ENCODE measurements at places on chromosomes 7 and 10.
A peak's percentile ranks its signal among the peaks of the same experiment; 100 is the strongest.

DNA sequence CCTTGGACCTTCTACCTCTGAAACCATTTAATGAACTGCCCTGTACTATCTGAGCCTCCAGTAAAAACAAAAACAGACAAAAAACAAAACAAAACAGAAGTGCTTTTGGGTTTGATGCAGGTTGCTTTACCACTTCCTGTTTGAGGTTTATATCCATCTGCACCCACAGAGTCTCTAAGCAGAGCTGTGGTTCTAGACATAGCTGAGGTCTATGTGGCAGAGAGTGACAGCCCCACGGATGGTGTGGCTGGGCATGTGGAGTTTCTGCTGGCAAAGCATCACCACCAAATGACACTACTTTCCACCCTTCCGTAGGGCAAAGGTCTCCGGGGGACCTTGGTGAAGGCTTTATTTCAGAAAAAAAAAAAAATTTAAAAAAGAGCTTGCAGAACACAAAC, 754.2 kb downstream of the GRID1 start:
- H3K27ac ChIP-seq, result no peak overlapping the region
- H3K4me1 ChIP-seq, result no peaks in the 10 kb centered on the region
- DNase-seq, result no peak

GRCh38 chr7:55365205-55365674, at the start of gene LANCL2:
TSS of gene LANCL2 (plus strand) at chr7:55365337. CDS start at chr7:55366026, 689 bp downstream.
- H3K36me3 ChIP-seq, result no peaks in the 10 kb centered on the region
- no peak within 1 kb of the TSS for H3K27ac ChIP-seq
- DNase-seq, result no peak
- peak within 1 kb of the TSS; percentile 99 for H3K4me3 ChIP-seq

DNA sequence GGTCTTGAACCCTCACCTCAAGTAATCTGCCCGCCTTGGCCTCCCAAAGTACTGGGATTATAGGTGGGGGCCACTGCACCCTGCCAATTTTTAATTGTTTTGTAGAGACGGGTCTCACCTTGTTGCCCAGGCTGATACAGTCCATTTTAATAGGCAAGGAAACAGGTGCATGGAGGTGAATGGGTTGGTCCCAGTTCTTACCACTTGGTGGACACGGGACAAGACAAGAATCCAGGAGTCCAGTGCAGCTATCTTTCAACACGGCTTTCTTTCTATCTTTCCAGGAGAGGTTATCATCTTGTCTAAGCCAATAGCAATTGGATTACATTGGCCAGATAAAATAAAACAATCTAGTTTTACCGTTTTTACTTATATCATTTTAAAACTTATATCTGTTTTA, 23.8 kb downstream of the TCF7L2 start:
- no peak overlapping the region for H3K4me3 ChIP-seq
- H3K36me3 ChIP-seq, result peaks cover 17% of the 10 kb centered on the region
- no peaks in the 10 kb centered on the region for H3K27me3 ChIP-seq
- H3K4me1 ChIP-seq, result no peaks in the 10 kb centered on the region
- H3K27ac ChIP-seq, result no peak overlapping the region

GRCh38 chr7:155173905-155174304, 103.8 kb downstream of the HTR5A start:
- no peak overlapping the region for H3K4me3 ChIP-seq
- H3K36me3 ChIP-seq, result no peaks in the 10 kb centered on the region
- no peak for DNase-seq
- H3K27me3 ChIP-seq, result no peaks in the 10 kb centered on the region
- H3K27ac ChIP-seq, result no peak overlapping the region
- no peaks in the 10 kb centered on the region for H3K4me1 ChIP-seq

GRCh38 chr10:5775685-5776084, 37.5 kb downstream of the GDI2 start:
- no peak overlapping the region for H3K4me3 ChIP-seq
- H3K27me3 ChIP-seq, result no peaks in the 10 kb centered on the region
- no peak for DNase-seq
- H3K4me1 ChIP-seq, result 0 out of 2 replicates have a peak, but pooled peaks cover 1% of the 10 kb centered on the region
- no peaks in the 10 kb centered on the region for H3K36me3 ChIP-seq

- H3K4me3 ChIP-seq, result no peak overlapping the region
- no peaks in the 10 kb centered on the region for H3K4me1 ChIP-seq
- no peak for DNase-seq
- peaks cover 2% of the 10 kb centered on the region for H3K36me3 ChIP-seq
Observed at GRCh38 chr7:92461027-92462003, 14.0 kb downstream of the GATAD1 start.

GRCh38 chr7:44955733-44956132, 23.1 kb downstream of the MYO1G start:
- no peak overlapping the region for H3K4me3 ChIP-seq
- no peaks in the 10 kb centered on the region for H3K27me3 ChIP-seq
- no peaks in the 10 kb centered on the region for H3K4me1 ChIP-seq
- H3K27ac ChIP-seq, result no peak overlapping the region
- no peaks in the 10 kb centered on the region for H3K36me3 ChIP-seq

DNA sequence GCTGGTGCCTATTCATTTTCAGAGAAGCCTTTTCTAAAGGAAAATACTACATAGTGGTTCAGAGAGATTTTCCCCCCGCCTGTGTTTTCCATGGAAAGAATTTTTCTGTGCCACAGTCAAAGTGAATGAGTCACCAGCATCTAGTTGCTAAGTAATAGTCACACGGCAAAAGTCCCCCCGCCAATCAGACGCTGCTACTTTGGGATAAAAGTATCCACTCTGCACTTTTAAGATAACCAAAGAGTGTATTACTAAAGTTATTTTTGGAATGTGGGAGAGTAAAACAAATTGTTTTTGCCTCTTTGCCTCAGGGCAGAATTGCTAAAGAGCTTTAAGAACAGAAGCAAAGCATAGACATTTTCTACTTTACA, 23.5 kb downstream of the ABLIM1 start:
- no peaks in the 10 kb centered on the region for H3K4me1 ChIP-seq
- H3K4me3 ChIP-seq, result no peak overlapping the region
- H3K27ac ChIP-seq, result no peak overlapping the region
- no peaks in the 10 kb centered on the region for H3K36me3 ChIP-seq
- no peak for DNase-seq

DNA sequence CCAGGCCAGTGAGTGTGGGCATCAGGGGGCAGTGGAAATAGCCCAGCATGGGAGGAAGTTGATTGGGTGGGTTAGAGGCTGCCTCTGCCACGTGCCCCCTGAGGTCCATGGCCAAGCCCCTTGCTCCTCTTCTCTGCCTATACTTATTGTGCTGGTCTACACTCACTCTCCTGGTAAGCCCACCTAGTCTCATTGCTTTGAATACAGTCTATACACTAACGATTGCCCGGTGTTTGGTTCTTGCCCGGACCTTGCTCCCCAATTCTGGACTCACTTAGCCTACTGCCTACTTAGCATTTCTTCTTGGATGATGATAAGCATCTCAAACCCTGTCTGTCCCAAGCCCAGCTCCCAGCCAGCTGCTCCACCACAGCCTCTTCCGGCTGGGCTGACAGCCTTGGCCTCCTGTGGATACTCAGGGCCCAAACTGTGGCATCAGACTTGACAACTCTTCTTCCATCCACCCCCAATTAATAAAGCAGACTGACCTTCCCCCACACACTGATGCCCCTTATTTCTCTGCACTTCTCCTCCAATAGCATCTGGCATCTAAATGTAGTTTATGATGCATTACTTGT, 10.1 kb downstream of the LRRC18 start:
- no peak overlapping the region for H3K4me3 ChIP-seq
- no peak for DNase-seq
- no peak overlapping the region for H3K27ac ChIP-seq
- H3K36me3 ChIP-seq, result no peaks in the 10 kb centered on the region
- H3K27me3 ChIP-seq, result no peaks in the 10 kb centered on the region
- H3K4me1 ChIP-seq, result no peaks in the 10 kb centered on the region

DNA sequence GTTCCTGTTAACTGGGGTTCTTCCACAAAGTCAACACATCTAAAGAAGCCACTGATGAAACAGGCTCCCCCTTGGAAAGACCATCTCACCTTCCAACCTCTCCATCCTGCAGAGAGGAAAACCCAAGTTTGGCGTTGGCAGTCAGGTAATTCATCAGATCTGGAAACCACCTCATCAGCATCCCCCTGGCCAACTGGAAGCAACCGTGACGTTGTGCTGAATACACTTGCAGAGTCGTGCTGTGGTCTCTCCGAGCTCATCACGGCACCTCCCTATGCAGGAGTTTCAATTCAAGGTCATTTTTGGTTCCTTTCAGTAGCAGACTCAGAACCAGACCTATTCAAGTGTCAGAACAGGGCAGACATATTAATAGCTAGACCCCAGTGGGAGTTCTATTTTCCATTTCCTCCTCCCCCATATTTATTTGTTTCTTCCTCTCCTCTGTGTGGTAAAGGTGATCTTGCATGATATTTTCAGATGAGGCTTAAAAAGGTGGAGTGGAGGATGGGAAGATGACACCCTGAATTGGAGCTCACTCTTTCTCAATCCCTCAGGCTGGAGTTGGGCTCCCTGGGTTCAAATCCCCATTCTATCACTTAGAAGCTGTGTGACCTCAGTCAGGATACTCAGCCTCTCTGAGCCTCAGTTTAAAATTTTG, 149.1 kb upstream of the ADO start:
- H3K27ac ChIP-seq, result no peak overlapping the region
- DNase-seq, result no peak
- no peaks in the 10 kb centered on the region for H3K27me3 ChIP-seq
- no peaks in the 10 kb centered on the region for H3K36me3 ChIP-seq
- H3K4me1 ChIP-seq, result no peaks in the 10 kb centered on the region

DNA sequence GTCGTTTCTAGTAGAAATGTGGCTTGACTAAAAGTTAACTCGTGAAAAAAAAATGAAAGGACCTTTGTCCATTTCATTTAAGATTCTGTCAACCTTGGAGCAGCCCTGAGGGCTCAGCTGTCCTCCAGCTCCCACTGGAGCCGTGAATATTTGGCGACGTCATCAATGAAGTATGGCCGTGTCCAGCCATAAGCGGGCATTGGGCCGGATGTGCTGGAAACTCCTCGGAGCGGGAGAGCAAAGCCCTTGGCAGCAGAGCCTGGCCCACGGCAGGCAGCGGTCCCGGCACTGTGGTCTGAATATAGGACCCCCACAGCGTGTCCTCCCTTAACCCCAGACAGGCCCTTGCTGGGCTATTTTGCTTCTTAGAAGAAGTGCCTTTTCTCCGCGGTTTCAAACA, 50.0 kb downstream of the JAKMIP3 start:
- H3K4me3 ChIP-seq, result no peak overlapping the region
- no peak for DNase-seq
- H3K36me3 ChIP-seq, result no peaks in the 10 kb centered on the region
- H3K4me1 ChIP-seq, result no peaks in the 10 kb centered on the region
- no peaks in the 10 kb centered on the region for H3K27me3 ChIP-seq
- H3K27ac ChIP-seq, result no peak overlapping the region

- no peak overlapping the region for H3K4me3 ChIP-seq
- no peaks in the 10 kb centered on the region for H3K27me3 ChIP-seq
Observed at GRCh38 chr7:115749924-115750323, 280.6 kb downstream of the TFEC start.

DNA sequence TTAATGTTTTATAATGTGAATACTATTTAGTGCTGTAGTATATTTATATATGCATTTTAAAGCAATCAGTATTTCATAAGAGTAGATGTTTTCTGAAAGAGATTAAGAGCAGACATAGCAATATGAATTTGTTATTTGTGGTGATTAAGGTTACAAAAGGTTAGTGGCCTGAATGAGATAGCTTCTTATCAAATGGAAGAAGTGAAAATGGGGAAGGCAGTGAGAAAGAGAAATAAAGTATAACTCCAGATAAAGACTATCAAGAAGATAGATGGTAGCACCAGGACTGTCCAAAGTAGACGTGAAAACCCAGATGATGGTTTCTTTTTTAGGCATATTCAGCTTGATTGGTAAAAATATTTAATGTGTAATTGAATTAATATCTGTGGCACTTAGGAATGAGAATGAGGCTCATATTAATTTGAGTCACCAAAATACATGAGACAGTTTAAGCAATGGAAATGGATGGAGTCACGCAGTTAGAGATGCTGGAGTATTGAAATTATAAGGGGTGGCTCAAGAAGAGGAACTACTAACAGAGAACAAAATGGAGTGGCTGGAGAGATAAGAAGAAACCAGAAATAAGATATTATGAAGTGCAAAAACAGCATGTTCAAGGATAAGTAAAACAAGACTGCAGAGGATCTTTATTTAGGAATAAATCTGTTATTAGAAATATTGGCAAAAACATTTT, 288.0 kb upstream of the SEMA3C start:
- H3K27ac ChIP-seq, result no peak overlapping the region
- H3K4me3 ChIP-seq, result no peak overlapping the region
- no peaks in the 10 kb centered on the region for H3K27me3 ChIP-seq
- no peaks in the 10 kb centered on the region for H3K4me1 ChIP-seq
- no peak for DNase-seq

GRCh38 chr7:135879233-135879632, 97.9 kb downstream of the MTPN start:
- no peaks in the 10 kb centered on the region for H3K4me1 ChIP-seq
- DNase-seq, result no peak
- H3K27me3 ChIP-seq, result no peaks in the 10 kb centered on the region
- H3K36me3 ChIP-seq, result no peaks in the 10 kb centered on the region
- no peak overlapping the region for H3K27ac ChIP-seq

DNA sequence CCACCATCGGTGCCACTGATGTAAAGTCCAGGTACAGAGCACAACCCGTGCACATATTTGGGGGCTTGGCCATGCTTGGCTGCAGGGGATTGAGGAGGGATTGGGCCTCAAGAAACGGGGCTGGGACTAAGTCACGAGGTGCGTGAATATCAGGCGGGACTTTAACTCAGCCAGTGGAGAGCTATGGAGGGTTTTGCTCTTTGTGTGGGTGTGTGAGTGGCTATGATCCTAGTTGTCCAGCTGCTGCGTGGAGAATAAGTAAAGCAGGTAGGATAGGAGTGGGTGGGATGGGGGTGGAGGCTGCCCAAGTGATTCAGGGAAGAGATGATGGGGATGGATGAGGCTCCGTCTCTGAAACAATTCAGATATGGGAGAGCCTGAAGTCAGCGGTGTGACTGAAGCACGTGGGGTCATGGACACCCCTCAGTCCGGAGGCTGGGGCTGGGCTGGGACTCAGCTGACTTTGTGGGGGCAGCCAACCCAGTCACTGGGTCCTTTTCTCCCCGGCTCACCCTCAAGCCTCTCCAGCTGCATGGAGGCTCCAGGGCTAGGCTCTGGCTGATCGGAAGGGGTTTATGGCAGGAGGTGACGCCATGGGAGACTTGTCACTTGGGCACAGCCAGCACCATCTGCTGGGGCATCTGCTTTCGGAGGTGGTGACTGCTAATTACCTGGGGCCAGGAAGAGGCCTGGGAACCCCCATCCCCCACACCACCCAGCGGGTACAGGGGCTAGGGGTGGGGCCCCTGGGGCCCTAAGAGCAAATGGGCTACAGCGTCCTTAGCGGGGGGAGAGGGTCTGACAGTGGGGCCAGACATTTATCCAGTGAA, 1.7 kb upstream of the LFNG start:
- no peak overlapping the region for H3K4me3 ChIP-seq
- no peaks in the 10 kb centered on the region for H3K36me3 ChIP-seq
- no peak for DNase-seq
- H3K27ac ChIP-seq, result no peak overlapping the region
- H3K27me3 ChIP-seq, result peaks cover 4% of the 10 kb centered on the region

DNA sequence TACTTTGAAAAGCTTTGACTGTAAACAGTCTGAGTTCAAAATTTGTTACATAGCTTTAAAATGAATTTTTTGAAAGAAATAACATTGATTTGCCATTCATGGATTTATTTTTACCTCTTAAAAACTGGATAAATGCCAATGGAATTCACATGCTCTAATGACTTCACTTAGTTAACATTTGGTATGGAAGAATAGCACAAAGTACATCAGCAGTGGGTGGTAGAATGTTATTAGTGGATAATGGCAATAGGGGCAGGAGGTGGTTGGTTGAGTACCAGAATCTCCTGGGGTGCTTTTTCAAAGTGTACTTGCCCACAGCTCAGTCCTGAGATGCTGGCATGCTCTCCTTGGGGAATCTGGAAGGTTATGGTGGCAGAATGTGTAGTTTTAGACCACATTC, 4.7 kb downstream of the PPP1R9A start:
- peaks cover 1% of the 10 kb centered on the region for H3K4me1 ChIP-seq
- no peak overlapping the region for H3K27ac ChIP-seq
- H3K36me3 ChIP-seq, result no peaks in the 10 kb centered on the region
- no peak for DNase-seq

Data from iPS DF 6.9 (cell line).